ENCODE measurements at places on chromosomes 12 and 14. TPM values are rescaled to one million over a fixed set of nuclear protein-coding genes. Genes with fewer than 3 reads are reported as not detected.

DPPA3 gene
- not detected for total RNA-seq

LYZ gene
- total RNA-seq, result 99.9 TPM

DNA sequence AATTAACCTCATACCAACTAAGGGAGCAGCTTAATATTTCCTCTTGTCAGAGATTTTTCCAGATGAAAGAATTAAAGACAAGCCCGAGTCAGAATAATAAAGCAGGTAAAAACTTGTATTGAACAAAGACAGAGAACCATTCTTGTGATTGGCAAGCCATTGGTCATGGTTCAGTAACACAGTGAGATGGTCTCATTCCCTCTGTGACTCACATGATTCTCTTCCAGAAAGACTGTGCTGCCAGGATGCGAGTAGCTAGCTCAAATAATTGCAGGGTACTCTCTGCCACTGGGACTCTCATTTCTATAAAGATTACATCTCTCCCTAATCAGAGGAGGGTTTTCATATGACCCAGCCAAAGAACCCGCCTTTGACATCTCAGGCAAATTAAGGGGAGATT lies 179.4 kb downstream of the PHLDA1 start:
- DNase-seq, result no peak

- DNase-seq, result no peak
Observed at GRCh38 chr12:100146252-100146651, 3.6 kb upstream of the BLTP3B start.

DNA sequence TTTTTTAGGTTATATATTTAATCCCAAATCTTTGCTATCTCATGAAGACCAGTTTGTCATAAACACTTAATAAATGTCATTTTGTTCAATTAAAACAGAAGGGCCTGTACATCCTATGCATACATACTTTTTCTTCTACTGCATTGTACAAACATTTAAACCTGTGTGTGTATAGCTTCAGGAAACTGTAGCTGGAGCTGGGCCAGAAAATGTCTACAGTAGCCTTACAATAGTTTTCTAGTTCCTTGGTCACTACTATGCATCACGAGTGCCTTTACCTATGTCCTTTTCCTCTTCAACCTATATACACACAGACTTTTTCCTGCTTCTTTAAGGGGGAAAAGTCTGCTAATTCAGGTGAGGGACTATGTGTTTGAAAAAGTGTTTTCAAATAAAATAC lies 302.8 kb downstream of the PAWR start:
- no peak for DNase-seq

DNA sequence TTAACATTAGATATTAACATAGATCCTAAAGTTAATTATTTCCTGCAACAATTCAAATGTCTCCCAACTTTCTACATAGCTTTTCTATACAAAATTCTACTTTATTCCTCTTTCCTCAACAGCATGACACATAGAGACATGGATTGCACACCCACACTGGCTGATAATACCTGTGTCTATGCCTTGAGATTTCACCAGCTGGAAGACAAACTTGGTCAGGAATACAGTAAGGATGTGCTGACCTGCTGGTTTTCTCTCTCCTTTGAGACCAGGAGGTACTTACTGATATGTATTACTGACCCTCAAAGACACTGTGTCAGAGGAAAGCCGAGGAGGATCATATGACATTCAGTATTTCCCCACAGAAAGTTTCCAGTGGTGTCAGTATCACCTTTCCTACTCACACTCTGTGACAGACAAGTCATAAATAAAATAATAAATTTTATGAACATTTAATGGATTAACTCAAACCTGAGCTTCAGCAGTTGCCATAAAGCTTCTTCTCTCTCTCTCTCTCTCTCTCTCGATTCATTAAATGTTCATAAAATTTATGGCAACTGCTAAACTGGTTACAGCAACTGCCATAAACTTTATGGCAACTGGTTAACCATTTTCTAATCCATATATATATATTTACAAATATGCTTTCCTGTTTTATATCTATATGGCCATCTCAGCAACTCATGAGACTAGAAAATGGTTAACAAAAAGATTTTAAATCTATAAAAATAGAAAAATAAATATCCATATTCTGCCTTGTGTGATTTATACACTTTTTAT lies 22.7 kb downstream of the EIF2S3B start:
- DNase-seq, result no peak

DNA sequence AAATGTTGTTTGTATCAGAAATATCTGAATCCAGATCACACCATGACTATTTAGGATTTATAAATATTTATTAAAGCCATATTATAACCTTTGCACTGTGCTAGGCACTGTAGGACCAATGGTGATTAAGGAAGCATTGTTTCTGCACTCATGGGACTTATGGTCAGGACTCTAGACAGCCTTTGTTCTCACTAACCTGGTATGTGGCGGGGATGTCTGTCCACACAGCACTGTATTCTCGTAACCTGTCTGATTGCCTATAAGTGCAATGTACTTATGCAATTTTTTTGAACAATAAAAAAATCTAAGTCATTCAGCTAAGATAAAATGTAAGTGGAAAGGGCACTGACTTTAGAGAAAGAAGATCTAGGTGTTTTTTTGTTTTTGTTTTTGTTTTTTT lies 6.7 kb upstream of the SSPN start:
- DNase-seq, result no peak
